Myocyte (in vitro differentiated cells): ENCODE measurements at places on chromosomes 12 and 14. TPM values are rescaled to one million over a fixed set of nuclear protein-coding genes. Genes with fewer than 3 reads are reported as not detected.

DNA sequence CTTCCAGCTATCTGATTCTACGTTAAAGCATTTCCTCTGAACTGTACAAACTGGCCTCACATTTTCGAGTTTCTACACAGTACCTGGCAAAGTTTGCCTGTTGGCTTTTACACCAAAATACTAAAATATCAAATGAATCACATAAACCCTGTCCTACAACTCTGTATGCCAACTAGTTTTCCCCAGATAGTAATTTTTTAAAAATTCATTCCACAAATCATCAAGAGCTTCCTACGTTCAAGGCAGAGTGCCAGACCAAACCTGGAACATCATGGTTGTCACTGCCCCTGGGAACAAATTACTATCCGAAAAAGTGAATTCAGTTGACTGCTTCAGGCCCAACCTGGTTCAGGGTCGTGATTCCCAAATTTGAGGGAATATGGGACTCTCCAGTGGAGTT is 2.1 kb downstream of the TMEM30B start:
- no peak for DNase-seq

GRCh38 chr12:110927546-110927945 is 7.2 kb upstream of the MYL2 start:
- no peak for DNase-seq

DNA sequence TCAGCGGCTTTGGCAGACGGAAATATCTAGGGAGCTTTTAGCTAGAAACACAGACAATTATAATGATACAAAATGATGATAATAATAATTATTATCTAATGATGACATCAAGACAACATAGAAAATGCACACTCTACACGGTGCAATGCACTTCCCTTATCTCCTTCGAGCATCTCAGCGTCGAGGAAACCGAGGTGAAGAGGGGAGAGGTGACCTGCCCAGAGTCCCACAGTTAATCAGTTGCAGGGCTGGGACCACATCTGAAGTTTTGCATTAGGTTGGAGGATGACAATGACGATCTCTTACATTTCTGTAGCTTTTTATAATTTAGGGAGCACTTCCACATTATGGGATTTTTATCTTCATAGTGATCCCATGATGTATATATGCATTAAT is 130.2 kb downstream of the PAPOLA start:
- no peak for DNase-seq

DNA sequence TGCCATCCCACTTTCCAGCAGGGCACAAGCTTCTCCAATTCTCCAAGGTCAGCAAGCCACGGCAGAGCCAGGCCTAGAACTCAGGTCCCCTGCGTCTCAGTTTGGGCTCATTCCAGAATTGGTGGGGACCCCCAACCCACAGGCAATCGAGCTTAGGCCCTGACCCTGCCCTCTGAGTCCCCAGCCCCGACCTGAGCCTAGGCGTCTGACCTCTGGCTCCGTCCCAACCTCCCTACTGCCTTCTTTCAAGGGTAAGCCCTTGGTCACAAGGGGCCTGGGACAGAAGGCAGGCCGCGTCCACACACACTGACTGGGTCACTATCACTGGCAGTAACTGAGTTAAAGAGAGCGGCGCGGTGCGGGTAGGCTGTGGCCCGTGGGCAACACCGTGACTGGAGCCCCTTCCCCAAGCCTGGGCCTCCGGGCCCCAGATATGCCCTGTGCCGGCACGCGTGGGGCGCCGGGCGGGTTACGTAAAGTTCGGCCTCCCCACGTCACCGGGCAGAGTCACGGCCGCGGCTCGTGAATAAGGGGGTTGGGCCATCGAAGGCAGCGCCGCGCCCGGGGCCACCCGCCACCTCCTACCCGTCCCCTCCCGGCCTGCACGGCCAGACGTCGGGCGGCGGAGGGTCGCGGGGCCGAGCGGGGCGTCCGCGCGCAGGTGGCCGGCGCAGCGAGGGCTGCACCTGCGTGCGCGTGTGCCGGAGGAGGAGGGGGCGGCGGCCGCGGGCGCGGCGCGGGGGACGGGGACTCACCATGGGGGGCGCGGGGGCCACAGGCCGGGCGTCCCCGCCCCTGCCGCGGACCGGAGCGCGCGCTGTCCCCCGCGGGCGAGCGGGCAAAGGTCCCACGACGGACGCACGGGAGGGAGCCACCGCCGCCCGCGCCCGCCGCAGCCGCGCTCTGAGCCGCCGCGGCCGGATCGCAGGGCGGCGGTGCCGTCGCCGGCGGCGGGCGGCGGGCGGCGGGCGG is 516 bp downstream of the ANKRD9 start:
- peak; percentile 33 for DNase-seq

DNA sequence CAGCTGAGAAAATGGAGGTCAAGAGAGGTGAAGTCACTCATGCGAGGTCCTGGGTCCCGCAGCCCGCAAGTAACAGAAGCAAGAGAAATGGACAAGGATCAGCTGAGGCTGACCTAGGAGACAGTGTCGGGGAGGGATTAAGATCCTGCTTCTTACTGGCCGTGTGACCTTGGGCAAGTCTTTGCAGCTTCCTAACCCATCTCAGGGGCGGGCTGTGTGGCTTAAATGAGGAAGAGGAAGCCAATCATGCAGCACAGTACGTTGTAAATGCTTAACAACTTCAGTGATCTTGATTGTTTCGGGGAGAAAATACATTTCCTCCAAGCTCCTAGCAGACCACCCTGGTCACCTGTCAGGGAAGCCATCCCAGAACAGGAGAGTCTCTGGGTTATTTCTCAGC is 7.1 kb upstream of the PGF start:
- DNase-seq, result no peak

GRCh38 chr12:124520907-124521306 is 46.5 kb downstream of the NCOR2 start:
- DNase-seq, result no peak

The TSPAN8 gene
- total RNA-seq, result not detected in 2 replicates

DNA sequence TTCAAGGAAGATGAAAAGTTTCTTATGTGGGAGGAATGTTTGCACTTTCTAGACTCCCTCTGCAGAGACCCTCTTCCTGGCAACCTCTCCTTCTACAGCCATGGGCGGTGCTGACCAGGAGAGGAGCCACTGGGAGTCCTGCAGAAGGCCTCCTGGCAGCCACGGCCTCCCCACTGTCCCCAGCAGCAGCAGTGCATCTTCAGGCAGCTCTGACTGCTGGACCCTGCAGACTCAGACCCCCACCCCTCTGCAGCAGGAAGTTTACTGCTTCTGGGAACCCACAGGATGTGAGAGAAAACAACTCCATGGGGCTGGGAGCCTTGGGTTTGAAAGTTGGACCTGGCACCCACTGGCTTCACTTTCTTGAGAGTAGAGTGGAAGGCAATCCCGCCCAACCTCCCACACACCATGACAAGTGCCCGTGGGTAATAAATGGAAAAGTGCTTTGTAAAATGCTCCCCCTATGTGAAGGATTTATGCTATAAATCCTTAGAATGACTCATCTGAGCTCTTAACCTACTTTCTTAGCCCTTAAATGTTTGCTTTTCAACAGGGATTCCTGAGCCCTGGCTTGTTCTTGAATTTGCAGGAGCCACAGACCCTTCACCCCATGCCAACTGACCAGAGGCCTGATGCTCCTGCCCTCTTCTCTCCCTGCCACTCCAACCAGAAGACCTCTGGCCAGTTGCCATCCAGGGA is 37.5 kb upstream of the DDX11 start:
- no peak for DNase-seq

DNA sequence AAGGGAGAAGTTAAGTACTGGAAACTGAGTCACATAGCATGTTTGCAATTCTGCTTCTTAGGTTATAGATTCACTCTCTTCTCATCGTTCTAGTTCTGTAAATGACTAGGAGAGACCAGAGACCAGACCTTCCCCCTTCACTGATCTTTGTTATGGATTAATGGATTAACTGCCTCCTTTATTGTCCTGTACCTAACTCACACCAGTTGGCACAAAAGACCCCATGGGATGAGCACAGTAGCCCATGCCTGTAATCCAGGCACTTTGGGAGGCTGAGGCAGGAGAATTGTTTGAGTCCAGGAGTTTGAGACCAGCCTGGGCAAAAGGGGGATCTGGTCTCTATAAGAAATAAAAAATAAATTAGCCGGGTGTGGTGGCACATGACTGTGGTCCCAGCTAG is 20.8 kb downstream of the BCAT1 start:
- no peak for DNase-seq

- DNase-seq, result no peak
These were observed 194.4 kb upstream of the CRY1 start for GRCh38 chr12:107287436-107288413.

- DNase-seq, result no peak
These were observed 67.1 kb upstream of the SRSF5 start for GRCh38 chr14:69699748-69700303.

The MYO1A gene
- total RNA-seq, result not detected in 2 replicates

DNA sequence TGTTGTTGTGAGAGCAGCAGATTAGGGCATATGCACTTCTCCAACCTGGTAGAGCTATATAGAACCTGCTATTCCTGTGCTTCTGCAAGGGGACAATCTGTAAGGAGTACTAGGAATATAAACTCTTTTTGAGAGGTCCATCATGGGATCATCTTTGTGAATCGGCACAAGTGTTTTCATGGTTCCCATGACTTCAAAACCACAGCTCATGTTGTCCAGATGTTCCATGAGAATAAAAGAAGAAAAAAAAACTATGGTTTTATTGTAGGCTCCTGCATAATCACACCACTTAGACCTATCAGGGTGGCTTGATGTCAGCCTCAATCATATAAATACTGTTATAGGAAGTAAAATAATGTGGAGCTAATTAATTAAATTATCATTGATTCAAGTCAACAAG is 311.4 kb upstream of the ATP2B1 start:
- peak; percentile 77 for DNase-seq

The TAS2R13 gene
- 0.94 and 1.2 TPM in 2 replicates for total RNA-seq

The ESR2 gene
- 0.16 and 0.43 TPM in 2 replicates for total RNA-seq

GRCh38 chr12:8816448-8817050 is 5.9 kb upstream of the A2ML1 start:
- DNase-seq, result no peak

The AVPR1A gene
- not detected in 2 replicates for total RNA-seq

GRCh38 chr14:96698960-96699539 is 98.1 kb upstream of the VRK1 start:
- no peak for DNase-seq

The RIPK3 gene
- total RNA-seq, result not detected in 2 replicates

DNA sequence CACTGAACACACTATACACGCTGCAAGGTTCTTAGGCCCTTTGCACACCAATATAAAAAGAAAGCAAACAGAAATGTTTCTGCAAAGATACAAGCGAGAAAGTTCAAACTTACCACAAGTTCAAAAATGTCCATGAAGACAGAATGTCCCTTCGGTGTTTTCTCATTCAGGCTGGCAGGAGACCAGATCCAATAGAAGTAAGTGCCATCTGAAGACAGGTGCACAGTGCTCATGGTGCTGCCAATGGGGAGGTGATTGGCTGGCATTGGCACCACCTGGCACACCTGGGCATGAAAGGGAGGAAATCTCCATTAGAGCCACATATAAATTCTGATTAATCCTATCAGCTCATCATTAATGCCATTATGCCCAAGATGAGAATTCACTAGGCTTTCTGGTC is 76.3 kb downstream of the HECTD4 start:
- no peak for DNase-seq

DNA sequence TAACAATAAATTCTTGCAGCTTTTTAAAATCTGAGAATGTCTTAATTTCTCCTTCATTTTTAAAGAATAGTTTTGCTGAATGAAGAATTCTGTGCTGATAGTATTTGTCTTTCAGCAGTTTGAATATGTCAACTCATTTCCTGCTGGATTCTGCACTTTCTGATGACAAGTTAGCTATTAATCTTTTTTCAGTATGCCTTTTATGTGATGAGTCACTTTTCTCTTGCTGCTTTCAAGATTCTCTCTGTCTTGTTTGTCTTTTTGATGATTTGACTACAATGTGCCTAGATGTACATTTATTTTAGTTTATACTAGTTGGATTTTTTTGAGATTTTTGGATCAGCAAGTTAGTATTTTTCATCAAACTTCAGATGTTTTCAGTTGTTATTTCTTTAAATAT is 87.9 kb upstream of the AVPR1A start:
- no peak for DNase-seq

- DNase-seq, result no peak
These were observed 83.7 kb downstream of the HEATR5A start for GRCh38 chr14:31336646-31337045.

- no peak for DNase-seq
These were observed 101.5 kb downstream of the HELB start for GRCh38 chr12:66403746-66404145.

DNA sequence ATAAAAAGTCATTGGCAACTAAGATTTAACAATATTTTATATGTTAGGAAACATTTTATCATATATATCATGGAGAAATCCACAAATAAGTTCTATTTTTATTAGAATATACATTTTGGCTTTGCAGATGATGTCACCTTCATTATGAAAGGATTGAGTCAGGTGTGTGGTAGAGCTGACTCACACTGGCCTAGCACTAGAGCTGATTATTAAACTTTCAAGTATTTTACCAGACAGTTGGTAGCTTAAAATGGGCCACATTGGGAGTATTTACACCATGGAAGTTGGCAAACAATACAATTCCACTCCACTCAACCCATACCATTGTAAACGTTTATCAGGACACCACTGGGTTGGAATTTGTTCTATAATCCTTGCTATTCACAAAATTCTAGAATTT is 1036.6 kb downstream of the TRHDE start:
- DNase-seq, result no peak

GRCh38 chr12:66392266-66392915 is 90.1 kb downstream of the HELB start:
- no peak for DNase-seq

DNA sequence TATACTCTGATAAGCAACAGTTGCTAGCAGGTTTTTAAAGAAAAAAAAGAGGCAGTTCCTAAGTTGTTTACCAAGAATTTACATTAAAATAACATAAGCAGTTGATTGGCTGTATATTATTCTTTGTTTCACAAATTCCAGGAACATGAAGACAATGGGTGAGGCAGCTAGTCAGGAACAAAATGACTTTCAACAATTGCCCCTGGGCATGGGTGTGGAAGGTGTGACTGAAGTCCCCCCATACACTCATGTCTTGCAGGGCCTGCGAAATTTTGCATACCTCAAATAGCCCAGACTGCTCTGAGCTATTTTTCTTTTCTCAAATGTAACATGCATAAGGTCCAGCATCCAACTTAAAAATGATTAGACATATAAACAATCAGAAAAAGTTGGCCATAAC is 267.2 kb upstream of the DIO3 start:
- no peak for DNase-seq

- no peak for DNase-seq
These were observed 272.0 kb upstream of the E2F7 start for GRCh38 chr12:77337362-77337761.

- DNase-seq, result no peak
These were observed 7.0 kb downstream of the VCPKMT start for GRCh38 chr14:50109342-50109741.

The SPX gene
- total RNA-seq, result 4.9 and 8.7 TPM in 2 replicates

DNA sequence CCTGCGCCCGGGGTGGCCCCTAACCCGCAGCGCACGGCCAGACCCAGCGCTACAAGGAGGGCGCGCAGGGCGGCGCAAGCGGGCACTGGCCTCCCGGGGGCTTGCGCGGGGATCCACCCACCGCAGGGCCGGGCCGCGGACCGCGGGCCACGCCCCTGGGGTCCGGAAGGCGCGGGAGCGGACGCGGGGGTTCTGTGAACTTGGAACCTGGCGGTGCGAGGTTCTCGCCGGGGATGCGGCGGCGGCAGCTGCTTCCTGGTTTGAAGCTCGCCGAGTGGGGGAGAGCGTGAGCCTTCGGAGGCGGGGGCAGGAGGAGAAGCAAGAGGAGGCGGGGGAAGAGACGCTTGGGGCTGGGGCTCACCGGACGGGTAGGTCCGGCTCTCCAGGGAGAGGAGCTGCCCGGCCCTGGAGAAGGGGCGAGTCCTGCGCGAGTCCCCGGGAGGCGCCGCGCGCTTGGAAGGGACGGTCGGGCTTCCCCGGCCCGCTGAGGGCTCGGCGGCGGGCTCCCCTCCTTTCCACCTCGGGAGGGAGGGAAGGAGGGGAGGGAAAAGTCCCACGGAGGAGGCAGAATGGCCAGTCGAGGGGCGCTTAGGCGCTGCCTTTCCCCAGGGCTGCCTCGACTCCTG is at the start of gene PRKCH:
PRKCH (plus strand) TSS at position 195 of the 626 bp plus-strand sequence. CDS start 523 bp downstream, outside the sequence.
- peak; percentile 49 for DNase-seq
